ENCODE measurements at places on chromosomes 12 and 14.

DNA sequence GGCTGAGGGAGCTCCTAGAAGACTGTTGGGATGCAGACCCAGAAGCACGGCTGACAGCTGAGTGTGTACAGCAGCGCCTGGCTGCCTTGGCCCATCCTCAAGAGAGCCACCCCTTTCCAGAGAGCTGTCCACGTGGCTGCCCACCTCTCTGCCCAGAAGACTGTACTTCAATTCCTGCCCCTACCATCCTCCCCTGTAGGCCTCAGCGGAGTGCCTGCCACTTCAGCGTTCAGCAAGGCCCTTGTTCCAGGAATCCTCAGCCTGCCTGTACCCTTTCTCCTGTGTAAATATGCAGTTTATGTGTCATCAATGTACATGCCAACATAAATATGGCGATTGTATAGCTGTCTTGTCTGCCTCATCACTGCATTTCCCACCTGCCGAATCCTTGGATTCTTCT lies 7.5 kb downstream of the AMHR2 start:
- no peak for DNase-seq

- no peak for DNase-seq
These were observed 142.7 kb upstream of the DIO3 start for GRCh38 chr14:101418601-101419000.

- DNase-seq = no peak
These were observed 104.6 kb downstream of the SAMD4A start for GRCh38 chr14:54671537-54671936.

DNA sequence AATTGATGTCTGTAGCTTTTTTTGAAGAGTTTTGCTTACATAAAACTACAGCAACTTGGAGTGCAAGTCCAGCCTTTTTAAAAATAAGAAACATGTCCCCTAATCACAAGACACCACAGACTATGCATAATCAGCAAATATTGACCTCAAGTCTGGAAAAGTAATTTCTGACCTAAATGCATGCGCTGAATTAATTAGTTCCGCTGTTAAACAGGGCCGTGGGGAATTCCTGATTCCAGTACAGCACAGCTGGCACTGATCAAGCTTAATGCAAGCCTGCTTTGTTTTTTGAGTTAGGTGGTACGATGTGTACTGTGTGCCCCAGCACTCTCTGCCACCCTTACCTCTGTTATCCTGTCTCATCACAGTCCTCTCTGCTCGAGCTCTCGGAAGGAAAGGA lies 9.2 kb downstream of the MLH3 start:
- DNase-seq = no peak

DNA sequence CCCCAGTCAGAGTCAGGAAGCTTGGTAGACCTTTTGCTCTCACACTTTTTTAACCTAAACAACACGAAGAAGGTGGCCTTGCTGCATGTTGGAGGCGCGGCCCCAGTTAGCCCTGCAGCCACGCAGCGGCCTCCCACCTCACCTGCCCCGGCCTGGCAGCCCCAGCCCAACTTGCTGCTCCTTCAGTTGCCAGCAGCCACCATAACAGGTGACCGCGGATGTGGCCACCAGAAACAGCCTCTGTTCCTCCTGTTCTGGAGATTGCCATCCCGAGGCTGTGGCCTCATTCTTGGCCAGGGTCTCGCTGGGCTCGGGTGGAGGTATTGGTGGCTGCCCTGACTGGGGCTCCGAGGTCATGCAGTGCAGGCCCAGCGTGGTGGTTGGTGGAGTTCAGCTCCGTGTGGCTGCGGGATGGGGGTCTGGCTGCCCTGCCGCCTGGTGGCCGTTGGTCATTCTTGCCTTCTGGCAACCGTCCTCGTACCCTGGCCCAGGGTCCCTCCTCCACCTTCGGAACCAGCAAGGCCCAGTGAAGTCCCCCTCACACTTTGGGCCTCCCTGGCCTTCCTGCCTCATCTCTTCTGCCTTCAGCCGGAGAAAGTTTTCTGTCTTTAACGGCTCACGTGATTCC lies 20.7 kb upstream of the TEX22 start:
- DNase-seq = no peak

DNA sequence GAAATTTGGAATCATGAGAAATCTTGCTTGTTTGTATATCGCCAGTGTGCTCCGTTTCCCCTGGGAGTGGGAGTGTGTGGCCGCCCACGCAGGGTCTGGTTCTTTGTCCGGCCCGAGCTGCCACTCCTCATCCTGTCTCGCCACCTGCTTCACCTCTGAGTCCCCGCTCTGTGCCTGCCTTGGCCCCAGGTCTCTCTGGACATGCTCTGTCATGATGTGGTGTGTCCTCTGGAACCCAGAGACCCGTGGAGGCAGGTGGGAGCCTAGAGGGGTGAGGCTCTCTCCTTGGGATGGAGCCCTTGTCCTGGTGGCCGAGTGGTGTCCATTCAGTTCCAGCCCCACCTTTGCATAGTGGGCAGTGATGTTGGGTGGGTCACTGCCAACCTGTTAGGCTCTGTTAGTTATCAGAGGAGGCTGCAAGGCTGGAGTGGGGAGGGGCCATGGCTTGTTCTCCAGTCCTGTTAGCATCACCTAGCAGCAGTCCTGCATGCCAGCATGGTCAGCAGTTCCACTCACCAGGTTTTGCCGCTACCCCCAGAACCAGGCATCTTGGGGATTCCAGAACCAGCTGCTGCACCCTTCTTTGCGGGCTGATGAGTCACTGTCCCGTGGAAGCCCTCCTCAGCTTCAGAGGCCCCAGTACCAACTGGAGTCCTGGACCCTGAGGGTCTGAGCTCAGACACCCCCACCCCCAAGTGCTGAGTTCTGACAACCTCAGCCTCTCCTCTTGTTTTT lies 76.5 kb downstream of the EP400 start:
- no peak for DNase-seq

DNA sequence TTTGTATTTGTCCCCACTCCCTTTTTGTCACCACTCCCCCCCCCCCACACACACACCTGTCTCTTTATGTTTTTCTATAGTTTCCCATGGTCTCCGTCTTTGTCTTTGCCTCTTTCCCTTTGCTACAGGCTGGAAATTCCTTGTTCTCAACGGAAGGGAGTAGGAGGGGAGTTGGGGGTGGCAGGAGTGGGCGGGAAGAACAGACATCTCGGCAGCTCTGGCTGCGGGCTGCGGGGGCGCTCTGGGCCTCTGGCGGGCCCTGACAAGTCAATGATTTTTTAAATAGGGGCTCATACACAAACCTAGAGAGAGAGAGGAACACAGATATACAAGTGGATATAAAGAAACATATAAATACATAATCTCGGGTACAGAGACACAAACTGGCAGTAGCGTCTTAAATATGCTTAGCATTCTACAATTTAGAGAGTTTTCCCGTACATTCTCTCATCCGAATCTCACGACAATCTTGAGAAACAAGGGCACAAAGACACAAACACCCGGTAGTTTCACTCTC lies 2.4 kb upstream of the NAB2 start:
- no peak for DNase-seq

DNA sequence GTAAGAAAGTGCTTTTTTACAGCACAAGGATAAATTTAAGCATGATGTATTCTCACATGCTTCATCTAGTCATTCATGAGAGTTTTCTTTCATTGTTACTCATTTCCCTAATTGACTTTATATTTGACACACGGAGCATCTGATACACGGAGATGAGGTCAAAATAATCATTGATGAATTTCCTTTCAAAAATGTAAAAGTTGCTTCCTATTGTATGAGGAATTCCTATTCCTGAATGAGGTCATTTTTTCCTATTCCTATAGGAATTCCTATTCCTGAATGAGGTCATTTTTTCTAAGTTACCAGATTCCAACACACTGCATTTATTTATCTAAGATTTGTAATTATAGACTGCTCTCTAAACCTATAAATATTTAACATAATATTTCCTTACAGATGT lies 316.7 kb upstream of the KITLG start:
- no peak for DNase-seq

- DNase-seq = no peak
These were observed 33.6 kb downstream of the E2F7 start for GRCh38 chr12:77031745-77032144.

- no peak for DNase-seq
These were observed 1029.1 kb downstream of the BCL11B start for GRCh38 chr14:98242903-98243302.

GRCh38 chr14:50667684-50667995 lies 466 bp downstream of the SAV1 start:
- DNase-seq = no peak

DNA sequence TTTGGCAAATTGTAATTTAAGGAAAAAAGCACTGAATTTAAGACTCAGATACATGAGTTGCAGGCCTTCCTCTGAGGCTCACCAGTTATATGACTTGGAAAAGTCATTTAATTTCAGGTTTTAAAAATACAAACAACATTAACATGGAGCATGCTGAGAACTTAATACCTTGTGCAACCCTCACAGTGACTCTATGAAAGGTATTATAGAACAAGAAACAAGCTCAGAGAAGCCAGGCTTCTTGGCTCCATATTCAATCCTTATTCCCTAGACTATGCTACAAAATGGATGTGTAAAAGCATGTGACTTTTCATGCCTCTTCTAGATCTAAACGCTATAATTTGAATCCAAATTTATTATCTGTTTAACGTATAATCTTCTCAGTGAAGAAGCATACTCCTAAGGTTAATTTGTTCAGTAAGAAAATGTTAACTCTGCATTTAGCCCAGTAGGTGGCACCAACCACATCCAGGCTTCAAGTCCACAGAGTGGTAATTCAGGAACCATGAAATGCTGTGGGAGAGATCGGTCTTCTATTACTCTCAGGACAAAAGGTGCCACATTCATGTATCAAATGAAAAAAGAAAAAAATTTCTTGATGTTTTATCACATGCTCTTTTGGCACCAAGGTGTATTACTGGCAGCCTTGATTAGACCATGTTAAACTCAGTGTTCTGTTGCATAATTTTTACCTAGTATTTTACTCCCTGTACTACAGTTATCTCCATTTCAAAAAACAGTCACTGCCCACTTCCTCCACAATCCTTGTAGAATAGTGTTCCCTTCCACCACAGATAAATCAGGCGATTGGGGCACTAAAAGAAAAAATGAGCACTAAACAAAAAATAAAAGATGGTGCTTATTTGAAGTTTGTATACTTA lies 9.3 kb downstream of the CCDC196 start:
- peak; percentile 2 for DNase-seq

GRCh38 chr14:89131004-89131750 lies 285.9 kb downstream of the FOXN3 start:
- no peak for DNase-seq

- no peak for DNase-seq
These were observed 19.3 kb downstream of the CPNE8 start for GRCh38 chr12:38886064-38886463.

DNA sequence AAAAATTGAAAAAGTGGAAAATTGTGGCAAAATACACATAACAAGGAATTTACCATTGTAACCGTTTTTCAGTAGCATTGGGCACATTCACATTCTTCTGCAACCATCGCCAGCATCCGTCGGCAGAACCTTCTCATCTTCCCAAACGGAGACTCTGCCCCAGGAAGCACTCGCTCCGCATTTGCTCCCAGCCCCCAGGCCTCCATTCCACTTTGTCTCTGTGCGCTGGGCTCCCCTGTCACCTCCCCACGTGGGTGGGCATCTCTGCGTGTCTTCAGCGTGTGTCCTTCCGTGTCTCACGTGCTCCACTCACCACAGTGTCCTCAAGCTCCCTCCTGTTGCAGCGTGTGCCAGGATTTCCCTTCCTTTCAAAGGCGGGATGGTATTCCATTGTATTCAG lies 9.9 kb downstream of the GPR132 start:
- peak; percentile 6 for DNase-seq

- DNase-seq = no peak
These were observed 3.4 kb upstream of the LGMN start for GRCh38 chr14:92751819-92752218.

DNA sequence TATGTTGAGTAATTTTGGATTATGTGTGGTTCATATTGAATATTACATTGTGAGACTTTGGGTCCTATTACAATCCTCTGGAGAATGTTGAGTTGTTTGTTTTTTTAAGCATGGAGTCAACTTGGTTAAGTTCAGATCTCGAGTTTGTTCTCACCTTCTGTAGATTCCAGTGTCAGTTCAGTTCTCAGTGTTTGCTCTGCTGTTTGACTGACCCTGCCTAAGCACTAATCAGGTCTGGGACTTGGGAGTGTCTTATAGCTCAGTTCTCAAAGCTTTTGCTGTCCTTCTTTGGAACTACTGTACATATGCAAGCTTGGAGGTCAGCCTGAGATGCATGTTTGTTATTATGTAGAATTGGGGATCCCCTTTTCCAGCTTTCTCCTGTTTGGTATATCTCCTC lies 63.1 kb downstream of the DIP2B start:
- DNase-seq = no peak

DNA sequence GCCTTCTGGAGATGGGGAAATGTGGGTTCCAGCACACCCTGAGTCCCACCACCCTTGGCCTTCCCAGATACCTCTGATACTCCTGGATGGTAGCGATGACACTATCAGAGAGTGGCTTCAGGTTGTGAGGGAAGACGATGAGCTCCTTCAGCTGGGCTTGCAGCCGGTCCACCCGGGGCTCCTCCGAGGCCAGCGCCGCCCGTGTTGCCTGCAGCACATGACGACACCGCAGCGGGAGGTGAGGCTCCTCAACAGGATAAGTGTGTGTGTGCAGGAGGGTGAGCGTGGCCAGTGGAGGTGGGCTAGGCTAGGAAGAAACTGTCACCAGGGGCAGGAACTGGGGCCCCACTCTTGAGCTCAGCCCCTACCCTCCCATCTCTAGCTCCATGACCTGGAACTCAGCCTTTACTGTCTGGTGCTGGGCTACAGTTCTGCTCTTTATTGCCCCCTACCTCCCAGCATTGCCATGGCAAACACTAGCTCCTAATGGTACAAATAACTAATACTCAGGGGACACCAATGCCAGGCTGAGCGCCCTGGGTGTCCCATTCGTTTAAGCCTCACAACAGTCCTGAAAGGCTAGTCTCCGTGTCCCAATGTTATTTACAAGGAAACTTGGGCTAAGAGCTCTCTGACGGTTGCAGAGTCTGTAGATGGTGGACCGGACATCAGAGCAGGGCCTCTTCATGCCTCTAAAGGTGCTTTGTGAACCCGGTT lies 64.1 kb downstream of the SYNE3 start:
- DNase-seq = peak; percentile 44

GRCh38 chr12:52155048-52155868 lies 36.6 kb downstream of the KRT80 start:
- no peak for DNase-seq

DNA sequence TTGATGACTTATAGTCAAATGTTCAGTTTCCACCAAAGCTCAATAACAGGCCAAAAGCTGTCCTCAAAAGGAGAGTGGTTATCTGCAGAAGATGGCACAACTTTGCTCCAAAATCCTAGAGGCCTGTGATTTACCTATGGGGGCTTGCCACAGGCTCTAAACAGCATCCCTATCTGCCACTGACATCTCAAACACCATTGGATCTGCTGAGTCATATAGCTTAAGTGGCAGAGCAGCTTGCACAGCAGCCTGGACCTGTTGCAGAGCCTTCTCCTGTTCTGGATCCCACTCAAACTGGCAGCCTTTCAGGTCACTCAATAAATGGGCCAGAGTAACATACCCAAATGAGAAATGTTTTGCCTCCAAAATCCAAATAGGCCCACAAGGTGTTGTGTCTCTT lies 60.6 kb upstream of the NAA30 start:
- DNase-seq = no peak

GRCh38 chr12:132597333-132598316 lies 12.8 kb downstream of the LRCOL1 start:
- DNase-seq = no peak

GRCh38 chr14:66746316-66747006 lies 238.5 kb downstream of the GPHN start:
- no peak for DNase-seq
